ENCODE measurements at places on chromosomes 3 and 15.

DNA sequence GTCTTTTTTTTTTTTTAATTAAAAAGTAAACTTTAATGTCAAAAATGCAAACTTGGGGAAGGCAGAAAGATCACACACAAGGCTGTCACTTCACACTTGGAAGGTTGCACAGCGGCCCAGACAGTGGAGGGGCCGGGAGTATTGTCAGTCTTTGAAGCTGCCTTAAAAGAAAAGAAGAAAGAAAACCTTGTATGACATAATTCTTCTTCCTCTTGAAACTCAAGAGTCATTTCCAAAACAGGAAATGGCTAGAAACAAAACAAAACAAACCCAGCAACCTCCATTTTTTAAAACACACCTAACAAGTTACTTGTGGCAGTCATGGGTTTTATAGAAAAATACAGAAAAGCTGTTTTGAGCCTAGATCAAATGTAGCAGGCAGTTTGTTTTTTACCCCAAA, 68.1 kb upstream of the MAGI1 start:
- DNase-seq: no peak

- no peak for DNase-seq
Measured at GRCh38 chr3:31403197-31403596, 129.5 kb upstream of the STT3B start.

GRCh38 chr3:38731522-38731921, 82.0 kb upstream of the SCN5A start:
- DNase-seq: no peak

GRCh38 chr3:149705416-149705815, 46.9 kb downstream of the COMMD2 start:
- DNase-seq: no peak

- DNase-seq: no peak
Measured at GRCh38 chr3:159787178-159787574, 201.5 kb upstream of the IL12A start.

DNA sequence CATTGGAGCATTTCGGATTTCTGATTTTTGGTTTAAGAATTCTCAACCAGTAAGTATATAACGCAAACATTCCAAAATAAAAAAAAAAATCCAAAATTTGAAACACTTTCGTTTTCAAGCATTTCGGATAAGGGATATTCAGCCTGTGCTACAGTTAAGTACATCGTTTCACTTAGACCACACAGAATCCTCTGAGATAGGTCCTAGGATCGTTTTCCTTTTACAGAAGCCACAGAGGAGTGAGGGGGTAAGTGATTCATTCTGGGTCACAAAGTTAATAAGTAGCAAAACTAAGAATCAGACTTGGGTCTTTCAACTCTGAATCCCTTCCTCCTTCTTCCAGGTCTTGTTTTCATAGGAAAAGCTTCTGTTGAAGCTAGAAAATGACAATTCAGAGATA, 249.3 kb downstream of the BBX start:
- DNase-seq: no peak

GRCh38 chr3:194212845-194213331, 76.9 kb downstream of the HES1 start:
- DNase-seq: no peak

GRCh38 chr3:37162501-37163245, 11.7 kb downstream of the LRRFIP2 start:
- no peak for DNase-seq

All from hematopoietic multipotent progenitor cell treated with erythropoietin and hydrocortisone succinate and interleukin-3 and kit ligand, for 8 days (in vitro differentiated cells).